ENCODE measurements at places on chromosomes 16 and 17.

DNA sequence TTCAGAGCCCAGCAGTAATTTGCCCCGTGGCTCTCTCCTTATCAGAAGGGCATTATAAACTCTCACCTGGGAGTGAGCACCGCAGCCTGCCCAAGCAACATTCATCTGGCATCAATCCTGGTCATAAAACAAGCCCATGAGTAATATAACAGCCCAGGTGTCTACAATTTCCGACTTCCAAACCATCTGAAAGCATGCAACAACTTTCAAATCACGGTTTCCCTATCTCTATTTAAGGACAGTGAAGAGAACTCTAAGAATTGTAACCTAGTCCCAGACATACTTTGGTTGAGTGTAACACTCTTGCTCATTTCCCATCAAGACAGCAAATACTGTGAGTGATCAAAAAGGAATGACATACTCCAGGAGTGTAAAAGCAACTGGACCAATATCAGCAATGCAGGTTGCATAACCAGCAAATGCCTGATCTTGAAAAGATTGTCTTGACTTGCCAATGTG is 487.4 kb upstream of the SOX9 start:
- DNase-seq = peak; percentile 97

DNA sequence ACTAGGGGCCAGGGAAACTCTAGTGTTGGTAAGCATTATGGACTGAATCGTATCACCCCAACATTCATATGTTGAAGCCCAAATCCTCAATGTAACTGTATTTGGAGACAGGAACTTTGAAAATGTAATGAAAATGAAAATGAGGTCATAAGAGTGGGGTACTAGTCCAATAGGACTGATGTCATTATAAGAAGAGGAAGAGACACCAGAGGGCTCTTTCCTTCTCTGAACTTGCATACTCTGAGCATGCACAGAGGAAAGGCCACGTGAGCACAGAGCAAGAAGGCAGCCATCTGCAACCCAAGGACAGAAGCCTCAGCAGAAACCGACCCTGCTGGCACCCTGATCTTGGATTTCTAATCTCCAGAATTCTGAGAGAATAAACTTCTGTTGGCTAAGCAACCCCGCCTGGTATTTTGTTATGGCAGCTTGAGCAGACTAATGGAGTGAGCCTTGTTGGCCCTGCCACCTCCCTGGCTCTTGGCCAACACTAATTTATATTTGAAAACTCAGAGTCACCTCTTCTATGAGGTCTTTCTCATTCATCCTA is 273.4 kb downstream of the NTN1 start:
- no peak for DNase-seq

- no peak for DNase-seq
Observed at GRCh38 chr17:50719924-50720794, 756 bp downstream of the LUC7L3 start.

GRCh38 chr17:78973196-78973595 is 6.5 kb downstream of the LGALS3BP start:
- no peak for DNase-seq

GRCh38 chr16:23232806-23233205 is 50.3 kb downstream of the SCNN1G start:
- DNase-seq = no peak

- no peak for DNase-seq
Observed at GRCh38 chr16:17069681-17070080, 401.1 kb downstream of the XYLT1 start.

DNA sequence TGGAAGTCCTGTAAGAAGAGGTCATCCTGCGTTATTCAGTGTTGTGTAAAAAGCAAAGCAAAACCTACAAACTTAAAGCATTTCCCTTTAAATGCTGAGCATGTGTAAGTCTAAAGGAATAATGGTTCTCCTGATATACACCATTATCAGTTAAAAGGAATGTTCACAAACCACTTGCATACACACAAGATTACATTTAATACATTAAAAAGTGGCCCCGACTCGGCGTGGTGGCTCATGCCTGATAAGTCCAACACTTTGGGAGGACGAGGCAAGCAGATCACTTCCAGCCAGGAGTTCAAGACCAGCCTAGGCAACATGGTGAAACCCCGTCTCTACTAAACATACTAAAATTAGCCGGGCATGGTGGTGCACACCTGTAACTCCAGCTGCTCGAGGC is 30.5 kb downstream of the CPPED1 start:
- DNase-seq = no peak

GRCh38 chr17:2025220-2025621 is at the start of gene RTN4RL1:
Gene RTN4RL1 (minus strand): TSS chr17:2025334. CDS start chr17:2024865, 469 bp downstream.
- DNase-seq = peak; percentile 53

DNA sequence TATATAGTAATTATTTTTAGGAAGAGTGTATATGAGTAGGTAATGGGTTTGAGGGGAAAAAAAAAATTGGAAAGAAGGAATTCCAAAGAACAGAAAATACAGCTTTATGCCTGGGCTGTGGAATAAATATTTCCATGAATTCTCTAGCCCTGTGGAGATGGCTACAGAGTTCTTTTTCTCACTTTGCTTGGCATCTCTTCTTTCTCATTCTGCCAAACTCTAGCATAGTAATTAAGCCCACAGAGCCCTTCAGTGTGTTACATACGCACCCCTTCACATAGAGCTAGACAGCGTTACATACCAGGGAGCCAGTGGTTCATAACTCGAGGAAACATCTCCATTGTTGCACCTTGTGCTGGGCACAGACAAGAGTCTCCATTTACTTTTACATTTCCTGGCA is 621.1 kb downstream of the CDH8 start:
- DNase-seq = no peak

GRCh38 chr17:8068736-8069586 is 18.6 kb downstream of the ALOX12B start:
- no peak for DNase-seq

DNA sequence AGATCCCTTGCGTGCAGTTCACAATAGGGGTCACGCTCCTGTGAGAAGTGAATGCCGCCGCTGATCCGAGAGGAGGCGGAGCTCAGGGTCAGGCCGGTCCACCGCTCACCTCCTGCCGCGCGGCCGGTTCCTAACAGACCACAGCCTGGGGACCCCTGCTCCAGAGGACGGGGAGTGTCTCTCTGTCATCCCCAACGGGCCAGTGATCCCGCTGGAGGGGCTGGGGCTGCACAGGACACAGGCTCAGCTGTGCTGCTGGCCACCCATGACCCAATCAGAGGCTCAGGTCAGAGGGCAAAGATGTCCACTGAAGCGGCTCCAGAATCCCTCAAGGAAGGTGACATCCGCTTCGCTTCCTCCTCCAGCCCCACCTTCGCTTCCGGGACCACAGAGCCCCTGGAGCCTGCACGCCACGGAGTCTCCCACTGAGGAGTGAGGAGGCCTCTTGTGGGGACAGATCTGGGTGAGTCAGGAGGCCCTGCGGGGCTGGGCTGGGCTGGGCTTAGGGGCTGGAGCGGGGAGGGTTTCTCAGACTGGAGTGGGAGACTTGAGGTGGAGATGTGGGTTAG is 115.4 kb downstream of the METRNL start:
- no peak for DNase-seq

DNA sequence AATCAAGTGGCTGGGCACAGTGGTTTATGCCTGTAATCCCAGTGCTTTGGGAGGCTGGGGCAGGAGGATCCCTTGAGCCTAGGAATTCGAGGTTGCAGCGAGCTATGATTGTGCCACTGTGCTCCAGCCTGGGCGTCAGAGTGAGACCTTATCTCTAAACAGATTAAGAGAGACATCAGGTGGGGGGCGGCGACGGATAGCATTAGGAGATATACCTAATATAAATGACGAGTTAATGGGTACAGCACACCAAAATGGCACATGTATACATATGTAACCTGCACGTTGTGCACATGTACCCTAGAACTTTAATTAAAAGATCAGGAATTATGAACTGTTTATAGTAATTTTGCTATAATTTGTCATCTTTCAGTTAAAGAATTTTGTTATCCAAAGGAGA is 10.3 kb downstream of the RAD51C start:
- no peak for DNase-seq

GRCh38 chr16:74999609-75000480 is 1.0 kb downstream of the ZNRF1 start:
- DNase-seq = no peak

DNA sequence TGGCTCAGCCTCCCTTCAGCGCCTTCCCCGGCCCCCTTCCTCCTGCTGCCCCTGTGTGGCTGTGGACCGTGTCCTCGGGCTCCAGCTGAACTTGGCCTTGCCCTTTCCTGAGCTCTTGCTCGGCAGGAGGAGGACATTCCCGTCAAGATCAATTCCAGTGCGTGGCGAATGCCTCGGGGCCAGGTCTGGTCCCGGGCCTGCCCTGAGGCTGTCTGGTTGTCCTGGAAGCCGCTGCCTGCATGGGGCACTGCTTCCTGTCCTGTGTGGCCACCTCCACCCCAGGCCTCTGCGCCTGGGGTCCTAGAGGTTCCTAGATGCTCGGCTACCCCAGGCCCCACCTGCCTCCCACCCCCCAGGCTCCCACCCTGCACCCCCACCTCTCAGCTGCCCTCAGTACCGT is 12.8 kb downstream of the BAHCC1 start:
- no peak for DNase-seq

- no peak for DNase-seq
Observed at GRCh38 chr17:27319541-27320221, 25.8 kb downstream of the WSB1 start.

GRCh38 chr17:4657678-4658077 is 16.2 kb upstream of the ALOX15 start:
- DNase-seq = no peak

- DNase-seq = no peak
Observed at GRCh38 chr16:87554754-87555427, 47.4 kb upstream of the JPH3 start.

GRCh38 chr16:15952265-15952711 is 2.9 kb downstream of the ABCC1 start:
- no peak for DNase-seq

GRCh38 chr16:56748191-56748590 is 18.3 kb downstream of the NUP93 start:
- DNase-seq = no peak

GRCh38 chr17:82272495-82273326 is 789 bp downstream of the CSNK1D start:
- DNase-seq = no peak
